Epithelial cell of prostate (primary cell): ENCODE measurements at places on chromosomes 5 and 9.

- no peak for DNase-seq
Observed at GRCh38 chr5:98783051-98783649, 9.7 kb downstream of the RGMB start.

GRCh38 chr5:91521334-91521733, 138.2 kb upstream of the ARRDC3 start:
- DNase-seq, result no peak

- no peak for DNase-seq
Observed at GRCh38 chr9:82882138-82882537, 180.8 kb downstream of the RASEF start.

DNA sequence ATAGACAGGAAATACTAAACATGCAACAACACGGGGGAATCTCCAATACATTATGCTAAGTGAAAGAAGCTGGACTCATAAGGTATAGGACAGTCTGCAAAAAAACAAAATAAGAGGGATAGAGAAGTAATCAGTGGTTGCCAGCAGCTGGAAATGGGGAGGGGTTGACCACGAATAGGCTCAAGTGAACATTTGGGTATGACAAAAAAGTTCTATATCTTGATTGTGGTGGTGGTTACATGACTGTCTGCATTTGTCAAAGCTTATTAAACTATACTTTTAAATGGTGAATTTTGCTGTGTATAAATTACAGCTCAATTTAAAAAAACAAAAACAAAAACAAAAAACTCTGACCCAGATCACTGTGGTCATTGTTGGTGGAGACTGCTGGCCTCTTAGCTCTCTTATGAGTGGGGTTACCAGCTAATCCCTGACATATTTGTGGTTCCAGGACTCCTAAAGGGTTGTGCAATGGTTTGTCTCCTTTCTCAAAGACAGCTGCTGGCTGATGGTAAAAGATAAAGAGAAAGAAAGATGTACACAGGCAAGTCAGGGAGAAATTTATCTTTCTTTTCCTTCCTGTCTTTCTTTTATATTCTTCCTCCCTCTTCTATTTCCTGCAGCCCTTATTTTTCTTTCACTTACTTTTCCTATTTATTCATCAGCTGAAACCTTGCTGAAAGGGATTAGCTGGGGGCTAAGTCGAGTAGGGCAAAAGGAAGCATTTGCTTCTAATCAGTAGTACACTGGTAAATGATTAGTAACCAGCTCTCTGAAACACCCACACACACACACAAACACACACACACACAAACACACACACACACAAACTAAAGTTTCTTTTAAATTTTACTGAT, 42.6 kb upstream of the APC start:
- no peak for DNase-seq

GRCh38 chr9:88280816-88281382, 107.3 kb upstream of the SPIN1 start:
- DNase-seq, result no peak

GRCh38 chr9:92645041-92645440, 24.9 kb downstream of the IPPK start:
- no peak for DNase-seq

- DNase-seq, result no peak
Observed at GRCh38 chr5:118778941-118779340, 209.4 kb downstream of the DTWD2 start.
